Activated naive CD4-positive, alpha-beta T cell (primary cell): ENCODE measurements at places on chromosomes 7 and 10.

DNA sequence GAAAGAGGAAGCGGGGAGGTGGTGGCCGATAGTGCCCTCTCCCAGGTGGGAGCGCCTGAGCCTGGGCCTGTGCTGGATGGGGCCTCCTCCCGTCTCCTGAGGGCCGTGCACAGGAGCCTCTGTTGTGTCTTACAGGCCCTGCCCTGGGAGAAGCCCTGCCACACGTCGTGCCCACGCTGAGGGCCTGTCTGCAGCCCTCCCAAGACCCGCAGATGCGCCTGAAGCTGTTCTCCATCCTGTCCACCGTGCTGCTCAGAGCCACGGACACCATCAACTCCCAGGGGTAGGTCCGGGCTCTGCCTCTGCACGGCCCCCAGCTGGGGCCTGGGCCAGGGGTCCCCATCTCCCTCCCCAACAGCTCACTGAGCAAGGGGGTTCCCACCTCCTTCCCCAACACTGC lies 43.3 kb upstream of the PRKAR1B start:
- no peak for DNase-seq

DNA sequence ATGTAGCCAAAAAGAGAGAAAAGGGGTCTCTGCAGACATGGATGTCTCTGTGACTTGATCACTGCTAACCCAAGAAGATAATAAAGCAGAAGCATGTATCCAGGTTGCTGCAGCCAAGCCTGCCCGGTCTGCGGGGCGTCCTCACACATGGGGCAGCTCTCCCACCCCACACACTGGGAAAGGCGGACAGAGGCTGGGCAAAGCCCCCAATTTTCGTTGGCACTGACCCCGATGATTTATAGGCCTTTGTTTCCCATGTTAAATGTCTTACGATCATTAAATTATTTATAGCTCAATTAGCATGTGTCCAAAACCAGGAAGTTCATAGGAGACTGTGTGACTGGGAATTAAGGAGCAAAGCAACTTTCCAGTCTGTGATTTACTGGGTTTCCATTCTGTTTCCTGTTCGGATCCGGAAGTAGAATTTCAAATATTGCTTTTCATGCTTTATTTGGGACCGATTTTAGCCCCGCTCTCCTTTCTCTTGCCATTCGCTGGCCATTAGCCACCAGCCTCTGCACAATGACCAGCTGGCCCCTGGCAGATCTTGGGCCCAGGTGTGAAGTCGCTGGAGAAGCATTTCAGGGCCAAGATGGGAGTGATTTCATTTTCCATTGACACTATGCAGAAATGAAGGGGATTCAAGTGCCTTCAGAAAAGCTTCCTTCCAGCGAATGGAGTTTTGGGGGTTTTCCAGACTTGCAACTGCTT lies 91.6 kb downstream of the EGFR start:
- DNase-seq: no peak

DNA sequence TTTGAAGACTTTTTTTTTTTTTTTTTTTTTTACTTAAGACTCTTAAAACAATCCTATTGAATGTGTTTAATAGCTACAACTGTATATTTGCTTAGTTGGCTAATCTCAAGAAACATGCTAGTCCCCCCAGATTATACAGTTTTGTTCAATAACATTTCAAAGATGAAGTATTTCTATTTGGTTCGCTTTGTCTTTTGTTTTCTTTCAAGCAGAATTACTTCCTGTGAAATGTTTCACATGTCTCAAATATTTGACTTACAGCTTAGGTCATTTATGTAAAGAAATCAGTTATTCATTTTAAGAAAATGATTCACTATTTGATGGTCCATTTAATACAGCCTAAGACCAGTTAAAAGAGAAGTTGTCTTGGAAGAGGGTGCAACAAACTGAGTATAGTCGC lies 12.8 kb upstream of the LAMB1 start:
- DNase-seq: no peak

- DNase-seq: no peak
Observed at GRCh38 chr7:156950381-156950858, 908 bp downstream of the NOM1 start.

GRCh38 chr10:30047430-30047829 lies 12.0 kb downstream of the JCAD start:
- DNase-seq: no peak

DNA sequence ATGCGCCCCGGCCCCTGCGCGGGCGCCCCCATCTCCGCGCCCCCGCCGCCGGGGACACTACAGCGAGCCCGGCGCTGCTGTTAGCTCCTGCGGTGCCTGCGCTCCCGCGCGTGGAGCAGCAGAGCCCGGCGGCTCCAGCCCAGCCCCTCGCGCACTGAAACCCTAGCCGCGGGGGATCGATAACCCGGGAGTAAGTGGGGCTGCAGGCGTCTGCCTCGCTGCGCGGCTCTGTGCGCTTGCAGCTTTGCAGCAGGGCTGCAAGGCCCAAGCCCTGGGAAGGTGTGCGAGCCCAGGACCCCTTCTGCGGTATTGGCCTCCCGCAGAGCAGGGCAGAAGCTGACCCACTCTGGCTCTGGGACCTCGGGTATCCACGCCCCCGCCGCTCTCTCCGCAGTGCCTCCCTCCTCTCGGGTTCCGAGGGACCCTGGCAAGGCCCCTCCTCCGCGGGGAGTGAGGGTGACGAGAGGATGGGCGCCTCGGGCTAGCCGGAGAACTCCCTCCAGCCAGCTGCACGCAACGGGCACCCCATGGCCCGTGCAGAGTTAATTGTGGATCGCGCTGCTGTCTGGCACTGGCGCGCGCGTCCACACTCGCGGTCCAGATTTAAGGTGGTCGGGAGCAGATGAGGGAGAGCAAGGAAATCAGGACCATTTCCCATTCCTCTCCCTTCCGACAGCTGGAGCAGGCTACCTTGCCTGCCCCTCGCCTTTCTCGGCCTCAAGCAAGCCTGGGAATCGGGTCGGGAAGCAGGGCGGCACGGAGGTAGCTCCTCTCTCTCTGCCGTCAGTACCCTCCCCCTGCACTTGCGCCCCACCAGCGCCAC lies 2.1 kb downstream of the SHH start:
- no peak for DNase-seq

GRCh38 chr10:88336334-88336733 lies 246.8 kb downstream of the RNLS start:
- DNase-seq: no peak

- DNase-seq: no peak
Observed at GRCh38 chr10:122657255-122657654, 42.4 kb downstream of the C10orf120 start.

DNA sequence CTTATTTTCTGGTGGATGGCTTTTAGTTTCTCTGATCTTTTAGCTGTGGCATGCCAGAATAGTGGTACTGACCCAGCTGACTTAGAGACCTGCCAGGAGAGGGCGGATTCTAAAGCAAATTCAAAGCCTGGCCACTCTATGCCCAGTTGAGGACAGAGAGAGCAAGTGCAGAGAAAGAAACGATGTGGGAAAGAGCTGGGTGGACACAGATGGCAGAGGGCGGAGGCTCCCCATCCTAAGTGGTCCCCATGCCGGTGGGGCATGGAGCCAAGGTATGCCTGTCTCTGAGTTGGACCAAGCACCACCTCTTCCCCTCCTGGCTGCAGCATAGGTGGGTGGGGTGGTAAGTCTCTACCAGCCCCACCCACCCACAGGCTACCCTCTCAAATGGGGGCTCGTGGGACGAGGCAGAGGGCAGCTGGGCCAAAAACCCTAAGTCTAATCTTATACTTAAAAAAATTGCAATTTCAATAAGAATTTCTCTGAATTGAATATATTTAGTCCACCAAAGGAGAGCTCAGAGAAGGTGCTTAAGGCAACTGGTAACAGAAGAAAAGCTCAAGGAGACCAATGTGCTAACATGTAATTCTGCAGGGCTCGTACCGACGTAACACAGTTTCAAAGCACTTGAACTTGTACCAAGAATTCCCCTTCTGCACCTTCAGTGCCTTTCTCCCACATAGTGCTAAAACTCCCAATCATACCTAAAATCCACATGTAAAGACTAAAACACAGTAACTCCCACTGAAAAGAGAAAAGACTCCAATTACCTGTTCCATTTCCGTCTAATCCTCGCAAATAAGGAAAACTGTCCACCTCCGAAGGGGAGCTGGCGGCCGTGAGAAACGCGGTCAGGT lies 85.7 kb upstream of the NMT2 start:
- no peak for DNase-seq

DNA sequence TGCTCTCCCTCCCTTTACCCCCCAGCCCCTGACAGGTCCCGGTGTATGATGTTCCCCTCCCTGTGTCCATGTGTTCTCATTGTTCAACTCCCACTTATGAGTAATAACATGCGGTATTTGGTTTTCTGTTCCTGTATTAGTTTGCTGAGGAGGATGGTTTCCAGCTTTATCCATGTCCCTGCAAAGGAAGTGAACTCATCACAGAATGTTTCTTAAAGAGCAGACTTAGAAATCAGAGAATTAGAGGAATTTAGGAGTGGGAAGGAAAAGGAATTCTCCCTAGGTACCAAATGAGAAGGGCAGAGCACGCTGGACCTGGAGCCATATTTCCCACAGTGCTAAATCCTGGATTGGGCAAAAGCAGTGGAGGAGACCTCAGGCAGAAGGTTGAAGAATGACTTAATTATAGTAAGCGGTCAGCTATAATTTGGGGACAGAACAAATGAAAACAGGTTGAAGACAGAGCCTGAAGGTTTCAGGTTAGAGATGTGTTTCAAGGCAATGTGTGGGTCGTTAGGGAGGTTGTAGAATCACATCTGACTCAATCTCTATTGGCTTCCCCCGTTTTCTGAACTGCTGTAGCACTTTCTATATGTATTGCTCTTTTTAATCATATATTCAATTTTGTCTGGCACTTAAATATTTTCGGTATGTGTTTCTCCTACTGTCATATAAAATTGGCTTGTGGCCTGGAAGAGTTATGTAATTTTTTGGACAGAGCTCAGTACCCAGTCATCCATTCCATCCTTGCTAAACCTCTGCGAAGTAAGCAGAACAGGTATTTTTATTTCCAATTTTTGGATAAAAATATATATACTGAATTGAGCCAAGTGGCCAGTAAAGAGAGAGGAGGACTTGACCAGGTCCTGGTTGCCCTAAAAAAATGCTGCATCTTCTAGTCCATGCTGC lies 210.5 kb upstream of the KLF6 start:
- DNase-seq: no peak

DNA sequence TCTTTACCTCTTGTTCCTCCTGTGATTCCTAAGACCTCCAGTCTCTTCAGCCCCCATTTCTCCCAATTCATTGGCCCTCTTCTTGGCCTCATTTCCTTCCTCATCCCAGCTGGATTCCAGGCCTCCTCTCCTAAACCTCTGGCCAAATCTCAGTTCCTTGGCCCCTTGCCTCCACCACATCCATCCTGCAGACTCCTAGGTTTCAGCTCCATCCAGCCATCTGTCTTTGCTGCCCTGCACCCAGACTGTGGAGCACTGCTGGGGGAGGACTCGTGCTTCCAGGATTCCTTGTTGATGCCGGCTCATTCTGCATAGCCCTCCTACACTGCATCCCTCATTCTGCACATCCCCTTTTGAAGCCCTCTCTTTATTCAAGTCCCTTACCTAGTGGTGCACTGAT lies 6.7 kb downstream of the PLAC9 start:
- no peak for DNase-seq

DNA sequence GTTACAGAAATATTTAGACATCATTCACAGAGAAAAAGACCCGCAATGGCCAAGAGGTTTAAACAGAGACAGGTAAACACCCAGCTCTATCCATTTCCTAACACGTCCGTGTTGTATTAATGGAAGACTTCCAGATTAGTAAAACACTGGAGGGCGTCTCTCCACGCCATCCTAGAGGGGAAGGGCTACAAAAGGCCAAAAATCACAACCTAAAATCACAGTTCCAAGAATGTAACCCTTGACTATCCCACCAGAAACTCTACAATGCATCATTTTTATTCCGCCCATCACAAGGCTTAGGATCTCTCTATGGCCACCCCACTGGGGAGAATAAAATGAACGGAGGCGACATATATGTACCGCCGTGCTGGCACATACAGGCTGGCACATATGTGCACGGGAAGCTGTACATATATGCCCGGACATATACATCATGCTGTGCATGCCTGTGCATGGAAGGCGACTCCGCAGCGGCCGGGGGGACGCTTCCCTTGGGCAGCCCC lies 734 bp downstream of the PCLO start:
- no peak for DNase-seq

DNA sequence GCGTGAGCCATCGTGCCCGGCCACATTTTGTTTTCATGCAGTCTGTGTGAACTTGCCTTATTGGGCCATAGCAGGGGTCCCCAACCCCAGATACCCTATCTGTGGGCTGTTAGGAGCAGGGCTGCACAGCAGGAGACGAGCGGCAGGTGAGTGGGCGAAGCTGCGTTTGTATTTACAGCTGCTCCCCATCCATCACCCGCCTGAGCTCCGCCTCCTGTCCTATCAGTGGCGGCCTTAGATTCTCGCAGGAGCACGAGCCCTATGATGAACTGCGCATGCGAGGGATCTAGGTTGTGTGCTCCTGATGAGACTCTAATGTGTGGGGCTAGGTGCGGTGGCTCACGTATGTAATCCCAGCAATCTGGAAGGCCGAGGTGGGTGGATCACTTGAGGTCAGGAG lies 293.9 kb downstream of the CAMK1D start:
- DNase-seq: no peak

GRCh38 chr10:25748509-25748908 lies 185.5 kb upstream of the MYO3A start:
- no peak for DNase-seq

- no peak for DNase-seq
Observed at GRCh38 chr10:68208424-68209042, 23.4 kb downstream of the ATOH7 start.

GRCh38 chr10:3770611-3771110 lies 14.3 kb downstream of the KLF6 start:
- no peak for DNase-seq

- no peak for DNase-seq
Observed at GRCh38 chr7:19210893-19211413, 65.7 kb upstream of the FERD3L start.

GRCh38 chr10:89233033-89233432 lies 18.5 kb downstream of the LIPA start:
- no peak for DNase-seq

- DNase-seq: no peak
Observed at GRCh38 chr7:14425559-14425958, 436.1 kb upstream of the ETV1 start.

GRCh38 chr10:61899069-61899531 lies 2.4 kb upstream of the ARID5B start:
- no peak for DNase-seq

DNA sequence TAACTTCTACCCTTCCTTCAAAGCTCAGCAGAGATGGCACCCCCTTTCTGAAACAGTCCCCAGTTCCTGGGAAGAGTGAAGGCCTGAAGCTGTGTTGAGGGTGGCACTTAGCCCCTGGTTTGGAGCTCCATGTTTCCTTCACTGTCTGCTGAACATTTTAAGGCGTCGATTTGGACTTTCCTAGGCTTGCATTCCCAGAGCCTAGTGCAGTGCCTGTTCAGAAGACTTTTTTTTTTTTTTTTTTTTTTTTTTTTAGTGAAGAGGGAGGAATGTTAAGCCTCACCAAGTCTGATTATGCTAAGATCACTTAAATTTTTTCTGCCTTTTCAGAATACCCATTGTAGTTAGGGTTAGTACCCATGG lies 97.0 kb downstream of the PFKFB3 start:
- no peak for DNase-seq

- DNase-seq: no peak
Observed at GRCh38 chr7:117274951-117275350, 47.9 kb downstream of the WNT2 start.
